ENCODE measurements at places on chromosomes 2 and 18.

DNA sequence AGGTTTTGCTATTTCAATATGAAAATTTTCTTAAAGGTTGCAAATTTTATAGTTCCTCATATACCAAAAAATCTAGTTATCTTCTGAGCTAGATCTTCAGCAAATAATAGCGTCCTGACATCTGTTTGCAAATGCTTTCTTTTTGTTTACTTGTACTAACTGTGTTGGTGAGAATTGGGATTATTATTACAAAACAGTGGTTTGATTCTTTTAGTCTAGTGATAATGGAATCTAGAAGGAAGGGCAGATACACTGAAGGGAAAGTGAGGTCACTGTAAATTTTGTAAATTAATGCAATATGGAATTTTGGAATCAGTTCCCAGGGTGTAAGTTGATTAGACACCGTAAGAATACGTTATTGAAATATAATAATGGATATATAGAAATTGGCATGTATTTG lies 36.2 kb upstream of the NT5C1B start:
- DNase-seq, result no peak

DNA sequence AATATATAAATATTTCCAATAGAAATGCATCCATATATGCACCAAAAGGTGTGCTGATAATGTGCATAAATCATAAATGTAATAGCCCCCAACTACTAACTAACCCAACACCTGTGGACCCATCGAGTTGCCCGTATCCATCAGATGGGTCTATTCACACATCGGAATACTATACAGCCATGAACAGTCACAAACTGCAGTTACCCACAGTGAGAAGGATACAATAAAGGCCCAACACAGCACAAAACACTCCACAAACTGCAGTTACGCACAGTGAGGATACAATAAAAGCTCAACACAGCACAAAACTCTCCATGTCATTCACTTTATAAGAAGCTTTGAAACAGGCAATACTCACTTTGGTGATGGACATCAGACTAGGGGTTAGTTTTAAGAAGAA lies 145.3 kb upstream of the OTOS start:
- no peak for DNase-seq

DNA sequence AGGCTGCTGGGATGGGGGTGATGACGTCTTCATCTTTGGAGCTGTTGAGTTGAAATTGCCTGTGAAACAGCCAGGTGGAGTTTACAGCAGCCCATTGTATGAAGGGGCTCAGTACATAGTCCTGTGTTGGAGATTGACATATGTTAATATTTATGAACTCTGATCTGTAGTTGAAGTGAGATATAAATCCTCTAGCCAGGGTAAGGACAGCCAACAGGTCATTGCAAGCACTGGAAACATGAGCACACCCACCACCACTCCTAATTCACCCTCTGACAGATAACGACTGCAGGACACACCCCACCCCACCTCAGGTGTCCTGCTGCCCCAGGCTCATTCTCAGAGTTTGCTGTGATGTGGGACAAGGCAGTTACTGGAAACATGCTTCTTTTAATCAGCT lies 112.4 kb upstream of the TRIB2 start:
- DNase-seq, result no peak

- DNase-seq, result no peak
Observed at GRCh38 chr2:44707945-44708660, 233.4 kb upstream of the SIX3 start.

DNA sequence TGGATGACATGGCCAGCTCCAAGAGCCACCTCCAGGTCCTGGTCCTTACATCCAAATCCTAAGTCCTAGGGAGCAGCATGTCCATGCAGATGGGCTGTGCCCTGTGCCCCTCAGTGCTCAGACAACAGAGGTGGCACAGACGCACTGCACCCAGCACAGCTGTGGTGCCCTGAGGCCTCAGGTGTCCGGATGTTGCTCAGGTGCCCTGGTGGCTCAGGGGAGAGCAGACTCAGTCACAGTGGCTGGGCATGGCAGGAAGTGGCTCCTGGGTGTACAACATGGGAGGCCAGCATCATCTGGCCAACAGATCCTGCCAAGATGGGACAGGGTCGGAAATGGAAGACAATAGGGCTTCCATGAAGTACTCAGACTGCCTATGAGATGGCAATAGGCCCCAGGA lies 50.1 kb downstream of the TIMM21 start:
- DNase-seq, result no peak

DNA sequence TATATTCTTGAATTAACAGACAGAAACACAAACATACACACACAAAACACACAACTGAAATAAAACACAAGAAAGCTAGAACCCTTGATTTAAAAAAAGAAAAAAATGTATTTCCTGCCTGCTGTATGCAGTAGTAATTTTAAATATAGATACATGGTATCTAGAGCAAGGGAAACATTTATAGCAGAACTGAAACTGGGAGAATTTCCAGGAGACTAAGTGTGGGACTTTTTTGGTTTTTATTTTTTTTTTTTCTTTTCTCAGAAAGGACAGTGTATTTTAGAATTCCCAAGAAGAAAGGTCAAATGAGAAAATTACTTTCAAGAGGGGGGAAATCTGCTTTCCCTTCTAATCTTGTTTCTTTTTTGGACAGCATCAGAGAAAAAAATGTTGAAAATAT lies 558.9 kb upstream of the PKDCC start:
- DNase-seq, result no peak
